ENCODE measurements at places on chromosomes 1 and 21. TPM values are rescaled to one million over a fixed set of nuclear protein-coding genes. Genes with fewer than 3 reads are reported as not detected.

Gene AGT
- not detected for polyA plus RNA-seq

Gene NBPF4
- not detected for polyA plus RNA-seq

Gene CFHR2
- not detected for polyA plus RNA-seq

Gene ACOT11
- not detected for polyA plus RNA-seq

Gene FCRL2
- polyA plus RNA-seq, result 0.15 TPM

Gene HES2
- polyA plus RNA-seq, result not detected

Gene SSBP3
- polyA plus RNA-seq, result 7.2 TPM

Gene ZNF593OS
- polyA plus RNA-seq, result 1.1 TPM

Gene U2AF1
- 72.2 TPM for polyA plus RNA-seq

Gene HAX1
- 195 TPM for polyA plus RNA-seq

Gene CFAP126
- polyA plus RNA-seq, result not detected

Gene PIK3C2B
- 2.2 TPM for polyA plus RNA-seq

Gene RGSL1
- polyA plus RNA-seq, result not detected

Gene DPT
- polyA plus RNA-seq, result not detected

Gene IL10RB
- 105 TPM for polyA plus RNA-seq

Gene OR2T35
- not detected for polyA plus RNA-seq

Gene RHCE
- 0.34 TPM for polyA plus RNA-seq

Gene CSMD2
- polyA plus RNA-seq, result not detected

Gene LRRC38
- not detected for polyA plus RNA-seq

Gene ANGPTL1
- not detected for polyA plus RNA-seq

Gene PPM1J
- polyA plus RNA-seq, result not detected

Gene KCNJ9
- not detected for polyA plus RNA-seq

Gene ACKR1
- not detected for polyA plus RNA-seq
